ENCODE measurements at places on chromosomes 5 and 9. TPM values are rescaled to one million over a fixed set of nuclear protein-coding genes. Genes with fewer than 3 reads are reported as not detected.

DNA sequence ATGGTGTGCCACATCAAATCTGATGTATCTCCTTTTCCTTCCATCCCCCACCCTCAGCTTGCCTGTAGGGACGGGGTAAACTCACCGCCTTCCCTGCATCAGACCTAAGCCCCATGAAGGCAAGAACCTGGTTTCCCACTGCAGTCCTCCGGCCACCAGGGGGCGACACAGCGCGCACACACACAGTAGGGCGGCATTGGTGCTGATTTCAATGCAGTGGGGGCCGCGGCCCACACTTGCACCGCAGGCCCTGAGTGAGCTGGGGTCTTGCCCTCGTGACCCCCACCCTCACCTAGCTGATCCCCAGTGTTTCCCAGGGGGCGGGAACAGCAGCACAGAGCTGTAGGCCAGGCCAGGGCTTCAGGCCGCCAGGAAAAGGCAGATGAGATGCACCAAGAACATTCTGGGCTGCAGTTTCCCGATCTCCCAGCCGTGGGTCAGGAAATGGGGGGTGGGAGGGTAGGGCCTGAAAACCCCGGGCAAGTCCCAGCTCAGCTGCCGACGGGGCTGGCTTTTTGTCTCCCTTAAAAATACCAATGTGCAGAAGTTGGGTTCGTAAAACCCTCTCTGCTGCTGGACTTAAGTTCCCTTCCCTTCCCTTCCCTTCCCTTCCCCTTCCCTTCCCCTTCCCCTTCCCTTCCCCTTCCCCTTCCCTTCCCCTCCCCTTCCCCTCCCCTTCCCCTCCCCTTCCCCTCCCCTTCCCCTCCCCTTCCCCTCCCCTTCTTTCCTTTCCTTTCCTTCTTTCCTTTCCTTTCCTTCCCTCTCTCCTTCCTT is 19.5 kb downstream of the FAM163B start:
- DNase-seq, result no peak

DNA sequence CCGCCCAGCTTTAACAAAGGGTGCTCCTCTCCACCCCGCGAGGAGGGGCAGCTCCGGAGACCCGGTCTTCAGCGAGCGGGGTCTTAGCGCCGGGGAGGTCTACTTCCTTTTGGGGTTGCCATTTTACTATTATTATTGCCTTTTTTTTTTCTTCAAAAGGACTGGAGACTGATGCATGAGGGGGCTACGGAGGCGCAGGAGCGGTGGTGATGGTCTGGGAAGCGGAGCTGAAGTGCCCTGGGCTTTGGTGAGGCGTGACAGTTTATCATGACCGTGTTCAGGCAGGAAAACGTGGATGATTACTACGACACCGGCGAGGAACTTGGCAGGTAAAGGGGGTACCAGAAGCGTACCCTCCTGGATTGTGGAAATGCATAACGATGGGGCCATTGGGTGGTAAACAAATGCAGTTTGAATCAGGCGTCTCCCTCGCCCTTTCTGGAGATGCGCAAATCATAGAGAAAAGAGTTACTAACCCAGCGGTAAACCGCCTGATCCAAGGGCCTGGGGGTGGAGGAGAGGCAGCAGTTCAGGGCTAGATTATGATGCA is 1.2 kb downstream of the DAPK1 start:
- no peak for DNase-seq

The IL3 gene
- not detected for total RNA-seq

The MARCHF3 gene
- total RNA-seq, result 12.6 TPM

The CARTPT gene
- not detected for total RNA-seq

The TAF11L5 gene
- total RNA-seq, result not detected

The LCNL1 gene
- total RNA-seq, result 5.0 TPM

The SHISAL2B gene
- not detected for total RNA-seq

DNA sequence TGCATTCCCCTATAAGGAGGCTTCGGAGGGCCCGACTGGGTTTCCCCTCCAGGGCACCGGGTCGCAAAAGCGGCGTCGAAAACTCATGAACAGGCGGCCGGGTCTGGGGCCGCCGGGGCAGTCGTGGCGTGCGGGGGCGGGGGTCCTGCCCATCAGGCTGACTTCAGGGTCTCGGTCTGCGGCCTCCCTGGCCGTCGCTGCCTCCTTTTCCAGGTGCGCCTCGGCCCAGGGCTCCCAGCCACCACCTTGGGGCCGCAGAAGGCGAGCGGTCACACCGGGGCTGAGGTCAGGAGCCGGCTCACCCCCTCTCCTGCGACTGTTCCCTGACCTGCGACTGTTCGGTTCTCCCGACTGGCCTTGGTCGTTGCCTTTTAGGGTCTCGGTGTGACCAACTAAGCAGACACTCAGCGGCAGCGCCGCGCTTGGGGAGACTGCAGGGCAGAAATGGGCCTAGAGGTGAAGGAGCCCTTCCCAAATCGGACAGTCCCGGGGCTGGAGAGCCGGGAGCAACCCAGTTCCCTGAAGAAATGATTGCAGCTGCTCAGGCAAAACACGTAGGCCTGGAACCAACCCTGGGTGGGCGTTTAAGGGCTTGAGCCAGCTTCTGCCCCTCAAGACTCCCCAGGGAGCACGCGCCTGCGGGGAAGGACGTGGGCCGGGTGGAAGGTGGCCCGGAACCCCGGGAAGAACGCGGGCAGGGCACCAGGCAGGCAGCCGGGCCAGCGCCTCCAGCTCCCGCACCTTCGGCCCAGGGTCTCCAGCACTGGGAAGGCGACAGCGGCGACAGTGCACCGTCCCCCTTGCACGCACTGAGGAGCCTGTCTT is 11.2 kb downstream of the IRX2 start:
- DNase-seq, result no peak

The SUSD3 gene
- total RNA-seq, result not detected

DNA sequence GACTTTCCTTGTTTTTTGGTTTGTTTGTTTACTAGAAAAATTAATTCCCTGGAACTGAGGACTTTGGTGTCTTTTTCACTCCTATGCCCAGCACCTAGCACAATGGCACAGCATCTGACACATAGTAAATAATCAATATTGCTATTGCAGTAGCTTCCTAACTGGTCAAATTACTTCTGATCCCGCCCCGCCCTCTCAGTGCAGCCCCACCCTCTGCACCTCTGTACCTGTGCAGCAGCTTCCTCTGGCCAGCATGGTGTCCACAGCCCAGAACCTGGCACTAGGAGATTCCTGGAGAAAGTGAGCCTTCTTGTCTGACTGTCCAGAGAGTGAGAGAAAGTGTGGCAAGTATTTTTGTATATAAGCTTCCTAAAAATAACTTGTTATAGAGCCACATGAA is 343.2 kb downstream of the ZNF608 start:
- DNase-seq, result no peak

DNA sequence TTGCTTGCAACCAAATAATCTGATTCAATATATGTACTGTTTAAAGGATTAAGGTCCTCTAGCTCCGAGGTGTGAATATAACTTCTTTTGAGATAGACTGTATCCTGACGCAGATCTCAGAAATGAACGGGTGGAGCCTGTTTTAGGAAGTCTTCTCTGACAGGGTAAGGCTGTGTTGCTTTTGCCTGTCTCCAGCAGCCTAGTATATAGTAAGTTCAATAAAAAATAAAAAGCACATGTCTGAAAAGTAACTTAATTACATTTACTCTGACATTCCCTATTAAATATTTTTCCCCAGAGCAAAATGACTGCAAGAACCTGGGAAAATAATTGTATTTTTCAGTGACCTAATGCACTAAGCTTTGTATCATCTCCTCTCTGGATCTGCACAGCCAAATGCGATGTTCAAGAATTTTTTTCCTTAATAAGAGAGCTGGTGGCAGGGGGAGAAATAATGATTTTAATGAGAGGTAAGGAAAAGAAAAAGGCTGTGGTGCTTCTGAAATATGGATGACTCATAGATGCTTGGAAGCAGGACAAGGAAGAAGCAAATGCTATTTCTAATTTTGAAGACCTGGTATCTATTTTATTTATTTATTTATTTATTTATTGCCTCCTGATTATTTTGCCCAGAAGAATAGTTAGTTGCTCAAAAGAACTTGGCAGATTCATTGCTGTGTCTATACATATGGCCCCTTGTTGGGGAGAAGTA is 7.3 kb downstream of the PPP3R2 start:
- DNase-seq, result no peak

DNA sequence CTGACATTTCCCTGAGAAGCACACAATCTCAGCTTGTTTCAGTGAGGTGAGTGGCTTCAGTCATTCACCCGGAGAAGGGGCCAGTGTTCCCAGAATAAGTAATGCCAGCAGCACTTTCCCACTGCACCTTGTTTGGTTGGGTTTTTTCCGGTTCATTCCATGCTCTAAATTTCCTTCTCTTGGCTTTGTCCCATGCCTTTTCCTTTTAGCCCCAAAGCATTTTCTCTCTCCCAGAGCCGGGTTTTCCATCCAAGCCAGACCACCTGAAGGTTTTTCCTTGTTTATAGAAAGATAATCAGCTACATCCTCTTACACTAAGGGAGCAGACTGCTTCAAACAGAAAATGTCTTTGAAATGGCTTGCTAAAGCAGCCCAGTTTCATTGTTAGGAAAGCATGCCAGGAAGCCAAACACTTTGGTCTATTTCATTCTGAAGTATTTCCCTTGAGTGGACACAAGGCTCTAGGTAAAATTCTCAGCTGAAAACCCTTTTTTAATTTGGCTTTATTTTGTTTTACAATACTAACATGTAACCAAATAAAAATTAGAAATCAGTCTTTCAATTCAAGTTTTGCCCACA is 501.6 kb downstream of the DTWD2 start:
- no peak for DNase-seq

- DNase-seq, result no peak
These were observed 223.7 kb downstream of the PCSK5 start for GRCh38 chr9:76114144-76114543.

DNA sequence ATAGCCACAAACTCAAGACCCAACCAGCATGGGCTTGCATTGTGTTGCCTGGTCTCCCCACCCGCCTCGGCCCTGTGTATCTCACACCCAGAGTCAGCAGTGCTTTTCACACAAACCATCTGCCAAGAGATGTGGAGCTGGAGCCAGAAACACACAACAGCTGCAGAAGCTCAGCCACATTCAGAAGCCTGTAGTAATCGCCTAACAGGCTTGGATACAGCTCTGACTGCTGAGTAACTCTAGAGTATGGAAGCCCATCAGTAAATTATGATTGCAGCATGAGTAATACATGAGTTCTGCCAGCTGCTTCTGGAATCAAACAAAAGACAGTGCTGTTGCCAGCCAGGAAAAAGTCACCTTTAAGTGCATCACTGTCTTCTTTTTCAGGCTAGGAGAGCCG is 16.0 kb downstream of the TEK start:
- DNase-seq, result peak; percentile 99

The GFPT2 gene
- total RNA-seq, result 11.2 TPM

DNA sequence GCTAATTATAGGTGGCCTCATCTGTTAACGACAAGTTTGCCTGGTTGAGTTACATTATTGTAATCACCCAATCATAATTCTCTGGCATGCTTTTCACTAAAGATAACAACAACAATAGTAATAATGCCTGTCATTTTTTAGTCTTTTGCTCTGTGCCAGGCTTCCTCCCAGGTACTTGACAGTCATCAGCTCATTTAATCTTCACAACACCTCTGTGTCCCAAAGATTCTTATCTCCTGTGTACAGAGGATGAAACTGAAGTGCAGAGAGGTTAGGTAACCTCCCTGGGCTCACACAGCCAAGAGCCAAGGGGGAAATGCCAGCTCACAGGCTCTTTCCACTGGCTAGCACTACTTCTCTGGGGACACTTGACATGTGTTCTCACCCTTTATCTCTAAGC is 77.5 kb downstream of the DAB2IP start:
- DNase-seq, result no peak

- no peak for DNase-seq
These were observed 24.3 kb downstream of the NOTCH1 start for GRCh38 chr9:136521537-136521936.

DNA sequence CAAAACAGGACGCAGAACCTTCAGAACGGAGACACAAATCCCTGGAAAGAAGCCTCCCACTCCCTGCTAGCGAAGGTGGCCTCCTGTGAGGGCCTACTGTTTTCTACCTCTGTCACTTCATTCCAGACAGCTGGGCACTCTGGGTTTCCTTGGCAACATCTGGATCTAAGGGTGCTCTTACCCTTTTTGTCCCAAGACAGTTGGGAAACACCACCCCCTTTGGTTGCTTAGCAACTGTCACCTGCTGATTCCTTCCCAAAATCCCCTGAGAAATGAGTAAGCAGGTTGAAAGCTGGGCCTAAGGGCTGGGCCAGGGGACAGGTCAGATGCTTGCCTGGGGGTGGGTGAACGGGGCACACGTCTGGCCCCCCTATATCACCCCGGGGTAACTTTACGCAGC is 29.4 kb downstream of the NANS start:
- no peak for DNase-seq
